T-helper 1 cell (primary cell): ENCODE measurements at places on chromosomes 12 and 14.

- no peak for DNase-seq
Measured at GRCh38 chr14:98366429-98366828, 905.6 kb downstream of the BCL11B start.

DNA sequence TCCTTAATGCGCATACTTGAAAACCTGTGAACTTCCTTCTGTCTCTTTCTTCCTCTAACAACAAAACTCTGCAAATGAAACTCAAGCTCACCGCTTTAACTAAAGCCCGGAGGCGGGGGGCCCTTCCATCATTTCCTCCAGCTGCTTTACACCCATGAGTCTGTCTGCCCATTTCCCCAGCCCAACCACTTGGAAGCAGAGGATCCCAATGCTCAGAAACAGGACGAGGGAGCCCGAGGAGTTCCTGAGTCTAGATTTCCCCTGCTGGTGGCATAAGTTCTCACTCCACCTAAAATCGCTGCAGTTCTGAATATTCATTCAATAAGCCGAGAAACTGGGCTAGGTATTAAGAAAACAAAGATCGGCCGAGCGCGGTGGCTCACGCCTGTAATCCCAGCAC lies 30.8 kb downstream of the GPR19 start:
- no peak for DNase-seq

- DNase-seq: no peak
Measured at GRCh38 chr12:64510667-64511066, 58.7 kb downstream of the TBK1 start.

- no peak for DNase-seq
Measured at GRCh38 chr12:115204957-115205754, 521.2 kb upstream of the TBX3 start.

- DNase-seq: no peak
Measured at GRCh38 chr14:34334329-34334728, 127.7 kb downstream of the SPTSSA start.

GRCh38 chr12:92191061-92191460 lies 45.4 kb upstream of the BTG1 start:
- no peak for DNase-seq

- no peak for DNase-seq
Measured at GRCh38 chr12:79547044-79547734, 143.6 kb downstream of the PAWR start.

- DNase-seq: no peak
Measured at GRCh38 chr14:101178184-101179072, 274.9 kb upstream of the RTL1 start.

DNA sequence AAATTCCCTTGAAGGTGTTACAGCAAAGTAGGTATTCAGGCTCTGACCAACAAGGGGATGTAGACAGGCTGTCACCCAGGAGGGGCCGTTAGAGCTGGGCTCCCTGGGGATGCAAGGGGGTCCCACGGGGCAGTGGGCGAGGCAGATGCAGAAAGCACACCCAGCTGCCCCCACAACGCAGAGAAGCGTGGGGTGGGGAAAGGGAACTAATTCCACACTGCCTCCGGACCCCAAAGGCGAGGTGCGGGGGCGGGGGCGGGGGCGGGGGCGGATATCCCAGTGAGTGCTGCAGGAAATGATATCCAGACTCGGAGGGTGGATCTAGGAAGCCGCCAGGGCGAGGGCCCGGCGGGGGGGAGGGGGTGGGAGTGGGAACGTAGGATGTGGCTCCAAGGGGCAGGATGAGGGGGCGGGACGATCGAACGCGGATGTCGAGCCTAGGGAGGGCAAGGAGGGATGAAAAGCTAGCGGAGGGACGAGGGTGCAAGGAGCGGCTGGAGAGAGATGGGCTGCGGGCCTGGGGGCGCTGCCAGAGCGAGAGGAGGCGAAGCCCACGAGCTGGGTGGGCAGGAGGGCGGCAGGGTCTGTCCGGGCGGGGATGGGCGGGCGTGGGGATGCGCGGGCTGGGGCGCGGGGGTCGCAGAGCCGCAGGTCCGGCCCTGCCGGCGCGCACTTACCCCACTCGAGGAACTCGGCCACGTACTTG lies 874 bp downstream of the CDC42BPB start:
- no peak for DNase-seq

- no peak for DNase-seq
Measured at GRCh38 chr12:46154221-46154985, 114.4 kb downstream of the SLC38A1 start.

- no peak for DNase-seq
Measured at GRCh38 chr12:119803381-119803791, 73.7 kb downstream of the CIT start.

GRCh38 chr12:88329833-88330232 lies 187.7 kb downstream of the TMTC3 start:
- DNase-seq: no peak

DNA sequence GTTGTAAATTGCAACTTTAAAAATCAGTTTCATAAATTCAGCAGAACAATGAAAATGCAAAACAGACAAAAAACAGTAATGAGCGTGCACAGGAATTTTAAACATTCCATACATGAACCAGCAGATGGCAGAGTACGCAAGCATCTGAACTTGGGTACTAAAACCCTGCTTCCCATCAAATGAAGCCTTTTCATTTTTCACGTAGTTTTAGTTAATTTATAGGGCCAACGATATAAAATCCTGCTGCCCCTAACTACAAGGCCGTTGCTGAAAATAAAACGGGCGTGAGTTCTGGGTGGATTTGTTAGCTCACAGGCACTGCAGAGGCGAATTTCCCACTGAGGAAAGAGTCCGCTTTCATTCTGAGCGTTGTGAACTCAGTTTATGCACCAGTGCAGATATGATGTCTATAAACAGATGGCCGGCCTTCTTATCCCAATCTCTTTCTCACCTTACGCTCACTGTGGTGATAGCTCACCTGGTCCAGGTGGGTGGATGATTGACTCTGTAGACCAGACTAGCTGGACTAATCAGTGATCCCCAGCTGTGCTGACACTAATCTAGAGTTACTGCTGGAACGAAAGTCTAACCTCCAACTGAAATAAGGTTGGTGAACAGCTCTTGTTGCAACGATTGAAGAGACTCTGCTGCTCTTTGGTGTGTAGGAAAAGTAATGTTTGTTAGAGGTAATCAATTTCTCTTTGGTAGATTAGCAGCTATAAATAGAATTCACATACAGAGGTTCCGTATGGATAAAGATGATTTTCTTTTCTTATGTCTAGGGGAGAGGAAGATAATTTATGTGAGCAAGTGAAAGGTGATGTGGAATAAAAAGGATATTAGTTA lies 89.2 kb downstream of the PDZRN4 start:
- DNase-seq: no peak

DNA sequence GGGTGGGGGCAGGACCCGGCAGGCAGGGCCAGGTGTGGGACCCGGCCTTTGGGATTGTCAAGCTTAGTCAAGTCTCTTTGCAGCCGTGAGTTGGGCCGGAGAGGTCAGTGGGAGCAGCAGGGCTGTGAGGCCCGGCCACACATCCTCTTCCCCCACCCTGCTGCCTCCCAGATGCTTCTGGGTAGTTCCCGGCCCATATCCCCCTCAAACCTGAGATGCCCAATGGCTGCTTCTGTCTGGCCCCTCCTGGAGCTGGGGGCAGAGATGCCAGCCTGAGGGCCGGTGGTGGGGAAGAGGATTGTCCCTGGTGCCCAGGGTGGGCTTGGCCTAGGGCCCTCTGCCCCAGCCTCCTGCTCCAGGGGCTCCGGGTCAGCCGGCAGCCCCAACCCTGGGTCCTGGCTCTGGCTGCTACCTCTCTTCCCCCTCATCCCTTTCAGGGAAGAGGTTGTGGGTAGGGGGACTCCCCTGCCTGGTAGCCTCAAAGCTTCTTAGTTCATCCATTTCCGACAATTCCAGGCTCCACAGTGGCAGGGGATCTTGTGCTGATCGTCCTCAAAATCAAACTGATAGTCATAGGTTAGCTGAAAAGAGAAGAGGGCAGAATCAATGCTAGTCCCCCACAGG lies 2.8 kb upstream of the PRKAG1 start:
- no peak for DNase-seq

DNA sequence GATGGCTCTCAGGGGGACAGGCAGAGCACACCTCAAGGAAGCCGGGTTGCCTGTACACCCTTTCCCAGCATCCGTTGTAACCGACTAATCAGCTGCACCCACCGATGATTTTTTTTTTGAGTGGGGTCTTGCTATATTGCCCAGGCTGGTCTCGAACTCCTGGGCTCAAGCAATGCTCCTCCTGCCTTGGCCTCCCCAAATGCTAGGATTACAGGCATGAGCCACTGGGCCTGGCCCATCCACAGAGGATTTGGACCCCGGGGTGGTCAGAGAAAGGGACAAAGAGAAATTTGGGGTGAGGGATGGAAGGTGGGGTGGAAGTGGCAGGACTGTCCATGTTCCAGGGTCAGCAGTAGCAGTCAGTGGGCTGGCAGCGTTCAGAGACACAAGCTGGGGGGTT lies 43.3 kb upstream of the PPP1CC start:
- no peak for DNase-seq

DNA sequence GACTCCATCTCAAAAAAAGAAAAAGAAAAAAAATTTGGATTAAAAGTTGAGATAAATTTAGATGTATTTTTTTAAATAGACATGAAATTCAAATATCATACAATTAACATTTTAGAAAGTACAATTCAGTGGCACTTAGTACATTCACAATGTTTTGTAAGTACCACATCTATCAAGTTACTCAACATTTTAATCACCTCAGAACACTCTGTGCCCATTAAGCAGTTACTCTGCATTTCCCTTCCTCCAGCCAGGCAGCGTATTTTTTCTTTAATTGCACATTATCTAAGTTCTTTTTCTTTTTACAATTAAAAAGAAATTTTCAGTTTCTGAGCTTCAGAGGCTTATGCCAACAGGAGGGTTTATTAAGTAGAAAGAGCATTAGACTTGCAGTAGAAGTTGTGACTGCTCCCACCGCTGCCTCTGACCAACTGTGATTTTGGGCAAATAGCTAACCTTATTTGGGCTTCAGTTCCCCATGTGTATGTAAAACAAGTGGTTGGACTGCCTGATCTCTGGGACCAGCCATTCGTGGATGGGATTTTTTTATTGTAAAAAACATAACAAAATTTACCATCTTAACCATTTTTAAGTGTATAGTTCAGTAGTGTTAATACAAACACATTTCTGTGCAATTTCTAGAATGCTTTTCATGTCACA lies 65.7 kb downstream of the WNK1 start:
- no peak for DNase-seq

GRCh38 chr14:69375182-69375581 lies 22.9 kb downstream of the ERH start:
- no peak for DNase-seq

DNA sequence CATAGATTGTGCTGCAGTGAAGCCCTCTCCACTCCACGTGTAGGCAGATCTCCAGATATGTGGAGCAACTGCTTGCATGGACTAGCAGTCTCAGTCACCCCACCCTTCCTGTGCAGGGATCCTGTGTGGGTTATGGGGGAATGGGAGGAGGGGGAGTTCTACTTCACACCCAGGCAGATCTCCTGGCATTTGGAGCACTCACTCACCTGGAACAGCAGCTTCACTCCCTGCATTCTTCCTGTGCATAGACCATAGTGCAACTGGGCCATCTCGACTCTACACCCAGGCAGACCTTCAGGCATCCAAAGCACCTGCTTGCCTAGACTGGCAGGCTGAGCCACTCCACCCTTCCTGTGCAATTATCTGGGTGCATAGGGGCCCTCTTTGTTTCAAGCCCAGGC lies 96.0 kb upstream of the PCED1B start:
- DNase-seq: peak; percentile 1

DNA sequence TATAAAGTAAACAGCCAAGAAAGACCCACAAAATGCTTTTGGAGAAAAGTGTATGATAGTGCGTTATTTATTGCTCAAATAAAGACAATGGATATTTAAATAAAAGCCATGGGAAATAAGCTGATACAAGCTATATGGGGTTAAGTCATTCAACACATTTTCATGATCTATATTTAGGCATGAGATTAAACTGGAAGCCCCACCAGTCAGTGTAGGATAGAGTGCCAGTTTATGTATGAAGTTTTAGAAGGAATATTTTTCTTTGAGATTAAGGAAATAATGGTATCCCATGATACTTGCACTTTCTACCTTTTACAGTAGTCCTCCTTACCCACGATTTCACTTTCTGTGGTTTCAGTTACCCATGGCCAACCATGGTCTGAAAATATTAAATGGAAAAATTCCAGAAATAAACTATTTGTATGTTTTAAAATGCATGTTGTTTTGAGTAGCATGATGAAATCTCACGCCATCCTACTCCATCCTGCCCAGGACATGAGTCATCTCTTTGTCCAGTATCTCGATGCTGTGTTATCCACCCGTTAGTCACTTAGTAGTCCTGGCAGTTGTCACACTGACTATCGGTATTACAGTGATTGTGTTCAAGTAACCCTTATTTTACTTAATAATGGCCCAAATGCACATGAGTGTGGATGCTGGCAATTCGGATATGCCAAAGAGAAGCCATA lies 22.3 kb downstream of the SYT1 start:
- DNase-seq: no peak

GRCh38 chr12:130013771-130014484 lies 110.1 kb upstream of the TMEM132D start:
- DNase-seq: no peak

- DNase-seq: no peak
Measured at GRCh38 chr14:49427117-49427516, 159.1 kb downstream of the RPS29 start.

DNA sequence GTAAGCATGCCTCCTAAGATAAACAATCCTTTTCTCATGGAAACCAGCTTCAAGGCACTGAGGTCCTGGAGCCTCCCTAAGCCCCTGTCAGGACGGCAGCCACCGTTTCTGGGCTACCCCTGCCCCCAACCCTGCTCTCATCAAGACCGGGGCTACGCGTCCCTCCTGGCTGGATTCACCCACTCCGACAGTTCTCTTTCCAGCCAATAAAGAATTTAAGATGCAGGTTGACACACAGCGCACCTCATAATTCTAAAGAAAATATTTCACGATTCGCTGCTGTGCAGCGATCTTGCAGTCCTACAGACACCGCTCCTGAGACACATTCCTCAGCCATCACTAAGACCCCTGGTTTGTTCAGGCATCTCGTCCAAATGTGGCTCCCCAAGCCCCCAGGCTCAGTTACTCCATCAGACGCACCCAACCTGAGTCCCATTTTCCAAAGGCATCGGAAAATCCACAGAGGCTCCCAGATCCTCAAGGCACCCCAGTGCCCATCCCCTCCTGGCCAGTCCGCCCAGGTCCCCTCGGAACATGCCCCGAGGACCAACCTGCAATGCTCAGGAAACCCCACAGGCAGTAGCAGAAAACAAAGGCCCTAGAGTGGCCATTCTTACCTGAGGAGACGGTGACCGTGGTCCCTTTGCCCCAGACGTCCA lies 336.3 kb downstream of the TMEM121 start:
- no peak for DNase-seq

DNA sequence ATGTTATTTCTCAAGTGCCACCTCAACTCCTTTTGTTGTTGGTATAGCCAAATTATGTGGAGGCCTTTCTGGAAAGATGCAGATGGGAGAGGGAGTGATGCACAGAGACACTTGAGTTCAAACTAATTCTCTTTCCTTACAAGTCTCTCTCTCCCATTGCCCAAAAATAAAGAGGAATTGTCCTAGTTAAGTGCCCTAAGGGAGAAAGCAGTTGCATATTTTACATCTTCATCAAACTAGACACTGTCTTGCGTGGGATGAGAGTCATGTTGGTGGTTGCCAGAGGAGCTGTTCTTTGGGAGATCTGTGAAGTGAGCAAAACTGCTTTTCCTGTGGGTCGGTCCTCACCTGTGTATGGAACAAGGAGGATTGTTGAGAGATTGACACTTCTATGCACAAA lies 72.2 kb downstream of the EP400 start:
- no peak for DNase-seq

- DNase-seq: no peak
Measured at GRCh38 chr14:71956920-71957563, 24.8 kb downstream of the RGS6 start.

GRCh38 chr12:76678992-76679391 lies 84.9 kb upstream of the ZDHHC17 start:
- DNase-seq: no peak
